Activated naive CD4-positive, alpha-beta T cell treated with anti-CD3 and anti-CD28 coated beads, Interleukin-2, amount 50 U/mL, for 16 hours (primary cell): ENCODE measurements at places on chromosomes 1 and 21.

- no peak for DNase-seq
Observed at GRCh38 chr1:10319750-10320149, 79.1 kb upstream of the PGD start.

- DNase-seq: no peak
Observed at GRCh38 chr1:116203181-116203723, 92.1 kb downstream of the MAB21L3 start.

DNA sequence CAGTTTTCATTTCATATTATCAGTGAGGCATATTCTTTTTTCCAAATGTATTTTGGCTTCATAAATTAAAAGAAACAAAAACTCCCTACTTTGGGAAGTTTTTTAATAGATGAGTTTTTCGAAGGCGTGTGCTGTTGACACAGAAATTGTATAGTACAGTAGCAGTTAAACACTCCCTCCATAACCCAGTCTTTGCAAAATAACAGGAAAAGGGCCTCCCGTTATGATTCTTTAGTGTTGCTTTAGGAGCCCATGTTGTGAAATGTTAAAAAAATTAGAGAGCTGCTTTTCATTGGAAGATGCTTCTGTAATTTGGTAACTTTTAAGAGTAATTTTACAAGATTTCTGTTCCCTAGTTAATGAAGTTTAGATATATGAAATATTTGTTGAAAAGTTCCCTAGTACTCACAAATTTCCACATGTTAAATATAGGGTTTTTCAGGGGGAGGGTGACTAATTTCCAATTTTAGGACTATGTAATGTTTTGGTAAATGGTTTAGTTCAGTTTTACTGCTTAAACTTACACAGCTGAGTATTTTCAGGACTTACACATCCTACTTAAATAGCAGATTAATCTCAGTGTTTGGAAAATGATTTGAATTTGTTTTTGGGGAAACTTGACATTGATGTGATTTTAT, 2.0 kb downstream of the CAMSAP2 start:
- no peak for DNase-seq

GRCh38 chr1:42379794-42380585, 602 bp upstream of the RIMKLA start:
- DNase-seq: peak; percentile 11

GRCh38 chr21:43318841-43319781, 107.8 kb downstream of the SIK1 start:
- DNase-seq: no peak

DNA sequence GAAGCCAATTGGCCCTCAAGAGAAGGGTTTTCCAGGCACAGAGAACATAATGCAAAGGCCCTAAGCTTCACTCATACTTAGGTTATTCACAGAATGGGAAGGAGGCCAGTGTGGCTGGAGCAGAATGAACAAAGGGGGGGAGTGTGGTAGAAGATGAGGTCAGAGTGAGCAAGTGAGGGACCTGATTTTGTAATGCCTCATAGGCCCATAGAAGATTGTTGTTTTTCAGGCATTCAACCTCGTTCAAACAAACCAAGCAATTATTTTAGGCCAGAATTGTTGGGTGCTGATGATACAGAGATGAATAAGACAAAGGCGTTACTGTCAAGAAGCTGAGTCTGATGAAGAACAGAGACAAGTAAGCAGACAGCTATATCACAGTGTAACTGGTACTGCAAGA, 54.5 kb upstream of the RAP1A start:
- no peak for DNase-seq

GRCh38 chr1:160486453-160486852, 36.6 kb downstream of the SLAMF6 start:
- DNase-seq: no peak

DNA sequence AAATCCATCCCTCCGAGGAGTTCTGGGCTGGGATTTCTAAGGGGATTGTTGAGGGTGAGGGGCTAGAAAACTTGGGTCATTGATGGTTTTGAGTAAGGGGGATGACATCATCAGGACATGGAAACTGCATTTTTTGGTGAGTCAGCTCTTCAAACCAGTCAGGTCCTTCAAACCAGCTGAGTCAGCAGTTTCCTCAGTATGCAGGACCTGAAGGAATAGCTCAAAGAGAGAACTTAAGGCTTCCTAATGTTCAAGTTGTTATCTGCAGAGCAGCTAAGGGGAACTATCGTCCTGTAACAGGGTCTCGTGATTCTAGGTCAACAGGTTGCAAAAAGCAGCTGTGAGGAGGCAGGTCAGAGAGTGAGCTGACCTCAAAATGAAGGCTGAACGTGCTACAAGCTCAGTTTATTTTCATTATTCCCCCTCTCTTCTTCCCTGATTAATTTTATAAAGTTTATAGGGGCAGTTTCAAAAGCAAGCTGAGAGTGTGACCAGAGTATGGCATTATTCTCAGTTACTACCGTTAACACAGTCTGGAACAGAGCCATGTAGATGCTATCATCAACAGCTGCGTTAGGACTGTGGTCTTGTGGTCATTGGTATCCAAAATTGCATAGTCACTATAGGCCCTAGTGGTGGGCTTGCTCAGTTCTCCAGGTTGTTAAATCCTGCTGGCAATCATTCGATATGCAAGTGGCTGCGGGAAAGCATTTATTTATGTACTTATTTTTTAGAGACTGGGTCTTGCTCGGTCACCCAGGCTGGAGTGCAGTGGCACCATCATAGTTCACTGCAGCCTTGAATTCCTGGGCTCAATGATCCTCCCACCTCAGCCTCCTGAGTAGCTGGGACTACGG, 10.7 kb upstream of the SDC3 start:
- DNase-seq: no peak

GRCh38 chr1:227318853-227319607, 738 bp upstream of the CDC42BPA start:
- DNase-seq: no peak

GRCh38 chr1:59985911-59986515, 59.4 kb upstream of the CYP2J2 start:
- DNase-seq: no peak

DNA sequence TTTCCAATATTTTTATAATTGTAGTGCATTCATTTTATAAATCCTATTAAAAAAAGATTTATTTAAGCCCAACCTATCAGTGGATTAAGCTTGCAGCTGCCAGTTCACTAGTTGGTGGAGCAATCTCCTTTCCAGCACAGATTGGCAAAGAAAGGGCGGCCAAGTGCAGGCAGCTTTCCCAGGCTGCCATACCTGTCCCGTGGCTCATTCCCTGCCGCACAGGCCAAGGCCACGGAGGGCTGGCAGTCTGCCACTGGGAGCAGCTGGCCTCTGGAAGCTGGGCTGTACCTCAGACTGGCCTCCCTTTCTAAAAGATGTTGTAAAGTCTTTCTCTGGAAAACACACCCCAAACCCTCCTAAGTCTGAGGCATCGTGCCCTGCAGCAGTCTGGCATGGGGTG, 74.2 kb downstream of the SIM2 start:
- DNase-seq: no peak

DNA sequence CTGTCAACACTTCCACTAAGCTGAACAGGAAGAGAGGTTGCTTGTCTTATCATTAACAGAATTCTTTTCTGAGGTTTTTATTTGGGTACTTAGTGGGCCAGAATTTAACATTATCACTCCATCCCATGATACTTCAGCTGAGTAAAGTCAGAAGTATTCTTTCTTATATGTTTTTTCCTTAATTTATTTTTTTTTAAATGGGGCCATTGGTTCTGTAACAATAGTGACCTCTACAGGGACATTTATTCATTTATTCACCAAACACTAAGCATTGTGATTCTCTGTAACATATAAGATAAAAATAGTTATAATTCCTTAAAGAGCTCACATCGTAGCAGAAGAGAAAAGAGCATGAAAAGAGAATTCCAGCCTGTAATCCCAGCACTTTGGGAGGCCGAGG, 9.8 kb downstream of the GREM2 start:
- DNase-seq: no peak

DNA sequence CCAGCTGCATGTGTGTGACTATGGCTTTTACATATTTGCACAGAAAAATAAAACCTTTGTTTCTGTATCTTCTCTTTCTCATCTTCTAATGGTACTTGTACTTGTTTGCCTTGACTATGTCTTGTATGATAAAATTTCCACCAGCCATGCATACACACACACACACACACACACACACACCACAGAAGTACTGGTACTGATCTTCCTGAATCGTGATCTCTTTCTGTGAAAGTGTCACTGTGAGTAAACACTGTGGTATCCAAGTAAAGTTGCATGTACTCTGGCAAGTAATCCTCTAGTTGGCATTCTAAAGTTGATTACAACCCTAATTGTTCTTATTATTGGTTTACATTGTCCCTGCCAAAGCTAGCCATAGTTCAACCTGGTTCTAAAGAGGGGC, 176.7 kb downstream of the CRB1 start:
- DNase-seq: no peak

DNA sequence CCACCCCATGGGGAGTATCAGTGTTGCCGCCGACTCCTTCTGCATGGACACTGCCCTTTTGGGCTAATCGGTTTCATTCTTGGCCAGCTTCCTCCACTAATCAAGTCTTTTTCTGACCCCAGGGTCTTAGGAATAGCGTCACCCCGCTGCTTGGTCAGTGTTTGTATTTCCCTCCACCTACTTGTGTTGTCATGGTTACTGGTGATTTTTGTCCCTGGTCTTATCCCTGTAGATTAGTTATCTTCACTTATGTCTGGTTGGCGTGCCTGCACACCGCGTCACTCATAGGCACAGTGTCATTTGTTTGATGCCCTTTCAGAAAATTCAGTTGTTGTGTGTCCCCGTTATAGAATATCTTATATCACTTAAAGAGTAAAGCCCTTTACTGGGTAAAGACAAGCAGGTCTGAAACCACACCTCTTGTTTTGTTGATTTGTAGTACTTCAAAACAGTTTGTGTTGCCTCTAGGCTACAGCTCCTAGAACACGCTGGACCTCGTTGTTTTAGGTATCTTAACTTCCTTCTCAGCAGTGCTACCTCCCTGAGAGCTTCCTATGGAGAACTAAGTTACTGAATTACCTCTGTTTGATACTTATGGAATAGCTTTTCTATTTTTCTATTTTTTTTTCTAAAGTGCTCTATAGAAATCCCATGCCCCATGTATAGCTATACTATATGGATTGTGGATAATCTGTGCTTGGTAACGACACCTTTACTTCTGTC, 868 bp downstream of the PPP1R12B start:
- peak; percentile 16 for DNase-seq

- DNase-seq: no peak
Observed at GRCh38 chr1:192147696-192148095, 10.6 kb upstream of the RGS18 start.

DNA sequence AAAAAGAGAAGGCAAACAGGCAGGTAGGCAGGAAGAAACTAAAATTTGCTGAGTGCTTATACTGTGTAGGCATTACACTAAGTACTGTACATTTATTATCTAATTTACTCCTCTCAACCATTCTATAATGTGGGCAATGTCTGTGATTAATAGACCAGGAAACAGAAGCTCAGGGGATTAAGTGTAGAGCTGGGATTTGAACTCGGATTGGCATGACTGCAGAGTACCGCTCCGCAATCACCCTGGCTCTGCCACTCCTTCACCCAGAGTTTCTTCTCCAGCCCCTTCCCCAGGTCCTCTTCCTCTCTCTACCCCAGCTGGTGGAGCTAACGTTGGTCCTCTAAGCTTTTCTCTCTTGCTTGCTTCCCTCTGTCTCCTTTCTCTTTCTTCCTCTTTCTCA, 11.5 kb upstream of the S100A2 start:
- DNase-seq: no peak

GRCh38 chr1:224504297-224505041, 69.9 kb upstream of the WDR26 start:
- DNase-seq: no peak

- DNase-seq: no peak
Observed at GRCh38 chr1:47201179-47201578, 11.3 kb upstream of the PDZK1IP1 start.

DNA sequence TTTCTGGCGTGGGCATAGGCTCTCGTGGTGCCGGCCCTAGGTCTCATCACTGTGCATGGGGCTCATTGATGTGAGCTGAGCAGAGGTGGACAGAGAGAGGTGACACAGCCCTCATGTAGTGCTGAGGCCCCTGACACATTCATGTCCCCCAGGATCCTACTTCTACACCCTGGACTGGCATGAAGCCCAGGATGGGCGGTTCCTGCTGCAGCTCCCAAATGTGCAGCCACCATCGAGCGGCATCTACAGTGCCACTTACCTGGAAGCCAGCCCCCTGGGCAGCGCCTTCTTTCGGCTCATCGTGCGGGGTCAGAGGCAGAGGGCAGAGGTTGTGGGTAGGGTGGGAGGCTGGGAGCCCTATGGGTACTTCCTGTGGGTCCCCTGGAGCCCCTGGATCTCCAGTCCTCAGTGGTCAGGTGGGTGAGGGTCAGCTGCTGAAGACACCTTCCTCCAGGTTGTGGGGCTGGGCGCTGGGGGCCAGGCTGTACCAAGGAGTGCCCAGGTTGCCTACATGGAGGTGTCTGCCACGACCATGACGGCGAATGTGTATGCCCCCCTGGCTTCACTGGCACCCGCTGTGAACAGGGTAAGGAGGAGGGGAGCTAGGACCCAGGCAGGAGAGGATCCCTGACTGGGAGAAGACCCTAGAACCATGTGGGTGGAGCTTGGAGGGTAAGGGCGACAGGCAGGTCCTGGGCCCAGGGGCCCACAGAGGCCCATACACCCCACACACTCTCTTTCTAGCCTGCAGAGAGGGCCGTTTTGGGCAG, 6.1 kb downstream of the TIE1 start:
- no peak for DNase-seq

GRCh38 chr1:115690972-115691371, 49.2 kb downstream of the VANGL1 start:
- no peak for DNase-seq

DNA sequence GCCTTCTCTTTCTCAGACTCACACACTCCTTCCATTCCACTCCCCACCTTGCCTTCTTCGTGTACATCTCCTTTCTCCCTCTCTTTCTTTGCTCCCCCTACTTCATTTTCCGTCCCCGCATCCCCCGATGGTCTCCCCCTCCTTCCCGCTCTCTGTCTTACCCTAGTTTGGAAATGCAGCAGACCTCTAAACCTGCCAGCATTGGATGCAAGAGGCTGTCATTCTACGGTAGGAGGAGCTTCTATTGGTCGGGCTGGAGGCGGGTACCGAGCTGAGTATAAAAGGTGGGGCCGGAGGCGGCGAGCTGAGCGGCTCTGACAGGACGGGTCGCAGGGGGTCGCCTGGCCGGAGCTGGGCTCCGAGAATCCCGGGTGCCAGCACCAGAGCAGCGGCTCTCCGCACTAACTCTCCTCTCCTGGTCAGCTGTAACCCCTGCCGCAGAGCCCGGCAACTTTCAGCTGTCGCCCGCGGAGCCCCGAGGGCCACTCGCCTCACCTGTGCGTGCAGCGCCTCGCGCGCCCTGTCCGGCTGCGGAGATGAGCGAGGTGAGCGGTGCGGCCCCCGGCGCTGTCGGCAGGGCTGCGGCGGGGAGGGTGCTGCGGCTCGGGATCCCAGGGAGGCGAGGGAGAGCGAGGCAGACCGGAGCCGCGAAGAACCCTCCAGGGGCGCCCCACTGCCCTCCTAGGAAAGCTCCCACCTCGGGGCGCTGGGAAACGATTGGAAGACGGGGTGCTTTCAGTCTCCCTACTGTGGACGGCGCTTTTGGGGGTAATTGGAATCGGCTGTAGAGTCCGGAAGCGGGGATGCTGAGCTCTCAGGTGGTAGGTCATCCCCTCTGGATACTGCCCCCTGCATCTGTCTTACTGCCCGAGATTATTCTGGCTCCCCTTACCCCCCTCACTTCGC, at the start of gene PCP4L1:
PCP4L1 (plus strand) TSS at position 307 of the 906 bp plus-strand sequence; CDS start at position 537, 230 bp downstream.
- peak; percentile 45 for DNase-seq

- DNase-seq: no peak
Observed at GRCh38 chr1:149845416-149845815, 54.0 kb upstream of the BOLA1 start.

- DNase-seq: no peak
Observed at GRCh38 chr1:183742355-183742754, 62.6 kb upstream of the RGL1 start.

- no peak for DNase-seq
Observed at GRCh38 chr21:33292724-33293123, 26.6 kb downstream of the IL10RB start.
